ENCODE measurements at places on chromosomes 11 and 22. TPM values are rescaled to one million over a fixed set of nuclear protein-coding genes. Genes with fewer than 3 reads are reported as not detected.

The OR51B2 gene
- not detected for total RNA-seq

The SAA2 gene
- total RNA-seq = 92.5 TPM

The CEP126 gene
- 4.1 TPM for total RNA-seq

The B3GAT1 gene
- total RNA-seq = 0.58 TPM

The IFITM1 gene
- total RNA-seq = 149 TPM

DNA sequence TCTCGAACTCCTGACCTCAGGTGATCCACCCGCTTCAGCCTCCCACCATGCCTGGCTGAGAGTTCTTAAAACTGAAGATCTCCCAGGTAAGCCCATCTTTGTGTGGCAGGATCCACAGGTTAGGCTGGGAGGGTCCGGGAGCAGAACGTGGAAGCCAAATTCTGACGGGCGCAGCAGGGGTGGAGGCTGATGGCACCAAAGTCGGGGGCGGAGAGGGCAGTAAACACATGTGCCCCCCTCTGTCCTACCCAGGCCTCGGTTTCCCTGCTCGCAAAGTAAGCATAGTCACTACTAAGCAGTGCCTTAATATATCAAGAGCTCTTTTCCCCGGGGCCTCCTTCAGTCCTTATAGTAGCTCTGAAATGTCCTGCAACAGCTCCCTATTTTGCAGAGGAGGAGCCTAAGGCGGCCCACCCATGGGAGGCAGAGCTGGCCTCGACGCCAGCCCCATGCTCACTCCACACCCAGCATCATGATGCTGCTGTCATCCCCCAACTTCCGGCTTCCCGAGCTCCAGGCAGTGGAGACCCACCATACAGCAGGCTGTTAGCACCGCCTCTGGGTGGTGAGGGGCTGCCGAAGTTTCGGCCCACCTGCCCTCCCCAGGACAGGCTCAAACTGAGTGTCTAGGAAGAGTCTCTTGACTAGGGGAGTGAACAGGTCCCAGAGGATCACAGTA, 230.0 kb downstream of the CTTN start:
- H3K36me3 ChIP-seq = no peaks in the 10 kb centered on the region
- no peak overlapping the region for H3K27ac ChIP-seq
- no peak for DNase-seq
- no peaks in the 10 kb centered on the region for H3K27me3 ChIP-seq
- no peak overlapping the region for H3K4me3 ChIP-seq

DNA sequence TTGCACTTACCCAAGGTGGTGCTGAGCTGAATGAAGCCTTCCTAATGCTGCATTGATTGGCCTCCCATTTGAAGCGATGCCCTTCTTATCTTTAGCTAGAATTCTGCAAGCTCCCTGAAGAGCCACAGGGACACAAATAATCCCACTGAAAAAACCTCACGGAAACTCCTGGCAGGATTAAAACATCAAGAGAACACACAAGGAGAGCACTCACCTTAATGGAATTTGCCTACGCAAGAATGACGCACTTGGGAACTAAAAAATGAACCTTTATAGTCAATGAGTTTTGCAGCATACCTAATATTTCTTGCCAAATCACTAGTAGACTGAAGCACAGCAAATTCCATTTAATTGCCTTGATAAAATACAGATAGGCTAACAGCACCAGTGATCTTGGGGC, 232.8 kb upstream of the UBASH3B start:
- H3K27ac ChIP-seq = no peak overlapping the region
- H3K4me3 ChIP-seq = no peak overlapping the region
- no peak for DNase-seq
- no peaks in the 10 kb centered on the region for H3K27me3 ChIP-seq
- no peaks in the 10 kb centered on the region for H3K4me1 ChIP-seq

- no peak overlapping the region for H3K4me3 ChIP-seq
- no peaks in the 10 kb centered on the region for H3K36me3 ChIP-seq
- H3K27me3 ChIP-seq = no peaks in the 10 kb centered on the region
- no peaks in the 10 kb centered on the region for H3K4me1 ChIP-seq
- no peak overlapping the region for H3K27ac ChIP-seq
These were observed 9.7 kb downstream of the CRYBB1 start for GRCh38 chr22:26608129-26608528.

DNA sequence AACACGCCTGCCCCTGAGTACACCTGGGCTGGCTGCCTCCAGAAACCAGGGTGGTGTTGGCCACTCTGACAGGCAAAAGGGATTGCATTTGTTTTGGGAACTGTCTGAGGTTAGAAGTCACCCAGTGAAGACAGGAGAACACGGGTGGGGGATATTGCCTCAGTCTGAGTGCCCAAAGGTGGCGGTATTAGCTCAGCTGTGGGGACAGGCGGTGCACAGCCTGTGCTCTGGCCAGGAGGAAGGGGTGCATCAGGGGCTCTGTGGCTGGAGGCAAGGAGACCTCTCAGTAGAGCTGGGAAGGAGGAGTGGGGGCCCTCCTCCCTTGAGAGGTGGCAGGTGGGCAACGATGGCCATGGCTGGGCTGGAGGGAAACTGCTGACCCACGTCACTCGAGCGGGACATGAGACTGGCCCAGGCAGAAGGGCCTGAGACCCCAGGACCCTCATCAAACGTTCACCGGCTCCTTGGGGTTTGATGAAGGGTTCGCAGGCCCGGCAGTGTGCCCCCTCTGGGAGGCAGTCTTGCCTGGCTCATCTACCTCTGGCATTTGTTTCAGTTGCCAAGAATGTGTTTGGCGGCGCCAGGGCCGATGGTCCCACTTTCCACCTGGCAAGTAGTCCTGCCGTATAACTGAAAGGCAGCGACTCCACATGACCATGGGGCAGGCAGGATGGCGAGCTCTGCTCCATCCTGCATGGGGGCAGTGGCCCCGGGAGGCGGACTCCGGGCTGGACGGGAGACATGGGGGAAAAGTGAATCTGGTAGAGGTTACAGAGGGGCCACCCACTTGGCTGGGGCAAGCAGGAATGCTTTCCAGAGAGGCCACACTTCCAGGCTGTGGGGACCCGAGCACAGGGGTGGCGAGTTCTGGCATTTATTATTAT, 52.8 kb upstream of the SMIM38 start:
- DNase-seq = peak; percentile 43
- no peak overlapping the region for H3K4me3 ChIP-seq
- no peak overlapping the region for H3K27ac ChIP-seq
- no peaks in the 10 kb centered on the region for H3K36me3 ChIP-seq
- H3K27me3 ChIP-seq = peaks cover 11% of the 10 kb centered on the region

DNA sequence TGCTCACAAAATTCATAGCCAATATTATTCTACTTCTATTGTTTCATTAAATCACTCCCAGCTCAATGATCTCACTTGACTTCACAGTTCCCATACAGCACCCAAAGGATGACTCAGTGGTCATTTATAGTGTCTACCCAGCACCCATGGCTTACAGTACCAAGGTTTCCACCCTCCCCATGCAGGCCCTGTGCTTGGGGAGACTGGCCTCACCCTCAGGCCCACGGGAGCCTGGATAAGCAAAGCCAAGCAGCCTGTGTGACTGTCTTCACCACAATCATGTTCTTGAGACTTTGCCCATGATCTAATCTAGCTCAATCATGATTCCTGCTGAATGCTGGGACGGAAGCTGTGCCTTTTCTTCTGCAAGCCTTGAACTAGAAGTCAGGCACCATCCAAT, 97.6 kb downstream of the SLC36A4 start:
- no peaks in the 10 kb centered on the region for H3K36me3 ChIP-seq
- no peaks in the 10 kb centered on the region for H3K4me1 ChIP-seq
- no peak overlapping the region for H3K27ac ChIP-seq
- no peaks in the 10 kb centered on the region for H3K27me3 ChIP-seq
- DNase-seq = no peak

DNA sequence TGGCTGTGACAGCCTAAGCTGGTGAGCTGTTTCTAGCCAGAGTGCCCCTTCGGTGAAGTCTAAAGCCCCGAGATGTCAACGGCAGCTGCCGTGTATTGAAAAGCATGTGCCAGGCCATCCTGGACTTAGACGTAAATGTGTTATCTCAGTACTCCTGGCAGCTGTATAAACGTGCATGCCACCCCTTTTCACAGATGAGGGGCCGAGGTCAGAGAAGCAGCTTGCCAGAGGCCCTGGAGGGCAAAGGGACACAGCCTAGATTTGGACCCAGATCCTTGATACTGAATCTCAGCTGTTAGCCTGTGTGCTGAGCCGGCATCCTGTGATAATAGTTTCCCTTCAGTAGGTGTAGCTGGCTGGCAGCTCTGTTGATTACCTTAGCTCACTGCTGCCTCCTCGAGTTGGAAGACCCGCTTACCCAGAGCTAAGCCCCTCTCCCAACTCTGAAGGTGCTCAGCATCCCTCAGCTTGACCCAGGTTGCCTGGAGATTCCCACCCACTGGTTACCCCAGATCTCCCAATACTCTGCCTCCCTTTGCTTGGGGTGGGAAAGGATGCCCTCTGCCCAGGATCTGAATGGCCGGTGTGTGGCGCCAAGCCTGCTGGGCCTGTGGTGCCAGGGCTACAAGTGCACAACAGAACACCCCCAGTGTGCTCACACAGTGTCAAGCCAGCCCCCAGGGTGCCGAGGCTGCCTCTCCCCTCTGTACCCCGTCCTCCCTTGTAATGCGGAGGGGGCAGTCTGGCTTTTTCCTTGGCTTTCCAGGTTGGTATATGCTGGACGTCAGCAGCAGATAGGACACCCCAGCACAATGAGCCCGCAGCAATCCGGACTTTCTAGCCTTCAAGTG, 59.8 kb upstream of the WNT7B start:
- H3K27ac ChIP-seq = peak overlapping the region; percentile 96
- H3K4me1 ChIP-seq = peaks cover 26% of the 10 kb centered on the region

GRCh38 chr11:75344761-75345454, 6.6 kb downstream of the ARRB1 start:
- H3K36me3 ChIP-seq = peaks cover 4% of the 10 kb centered on the region
- no peak for DNase-seq

DNA sequence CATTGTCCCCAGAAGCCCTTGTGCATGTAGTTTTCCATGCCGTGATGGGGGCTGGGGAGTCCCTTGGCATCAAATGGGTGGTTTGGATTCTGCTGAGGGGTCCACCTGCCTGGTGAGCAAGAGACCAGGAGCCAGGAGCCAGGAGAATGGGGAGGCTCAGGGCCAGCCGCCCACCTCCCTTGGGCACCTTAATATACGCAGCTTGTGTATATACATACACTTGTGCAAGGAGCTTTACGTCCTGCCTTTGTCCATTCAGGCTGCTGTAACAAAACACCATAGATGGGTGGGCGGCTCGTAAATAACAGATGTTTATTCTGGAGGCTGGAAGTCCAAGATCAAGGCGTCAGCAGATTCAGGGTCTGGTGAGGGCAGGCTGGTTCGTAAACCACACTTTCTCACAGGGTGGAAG, 62.5 kb downstream of the SMIM38 start:
- no peaks in the 10 kb centered on the region for H3K36me3 ChIP-seq
- DNase-seq = no peak
- H3K27ac ChIP-seq = no peak overlapping the region
- no peak overlapping the region for H3K4me3 ChIP-seq

- H3K4me1 ChIP-seq = peaks cover 15% of the 10 kb centered on the region
- no peak for DNase-seq
- H3K36me3 ChIP-seq = no peaks in the 10 kb centered on the region
- H3K4me3 ChIP-seq = no peak overlapping the region
- no peaks in the 10 kb centered on the region for H3K27me3 ChIP-seq
- H3K27ac ChIP-seq = no peak overlapping the region
These were observed 5.4 kb upstream of the TTLL1 start for GRCh38 chr22:43094551-43094950.

GRCh38 chr11:56642339-56642738, at the start of gene OR5AP2:
TSS of gene OR5AP2 (minus strand) at chr11:56642439. CDS start at chr11:56642439, 0 bp downstream.
- no peaks in the 10 kb centered on the region for H3K27me3 ChIP-seq
- no peaks in the 10 kb centered on the region for H3K4me1 ChIP-seq
- H3K36me3 ChIP-seq = no peaks in the 10 kb centered on the region
- no peak within 1 kb of the TSS for H3K4me3 ChIP-seq
- no peak for DNase-seq

- H3K27me3 ChIP-seq = no peaks in the 10 kb centered on the region
- no peaks in the 10 kb centered on the region for H3K4me1 ChIP-seq
- no peak for DNase-seq
- peaks cover 97% of the 10 kb centered on the region for H3K36me3 ChIP-seq
- no peak overlapping the region for H3K27ac ChIP-seq
These were observed 80.1 kb downstream of the C2CD3 start for GRCh38 chr11:74090701-74091100.

- no peaks in the 10 kb centered on the region for H3K27me3 ChIP-seq
- no peak overlapping the region for H3K4me3 ChIP-seq
- DNase-seq = no peak
- peaks cover 10% of the 10 kb centered on the region for H3K4me1 ChIP-seq
- H3K36me3 ChIP-seq = no peaks in the 10 kb centered on the region
These were observed 40.2 kb upstream of the RBFOX2 start for GRCh38 chr22:36068776-36069344.

- no peak overlapping the region for H3K27ac ChIP-seq
- no peak overlapping the region for H3K4me3 ChIP-seq
- peaks cover 78% of the 10 kb centered on the region for H3K27me3 ChIP-seq
- no peaks in the 10 kb centered on the region for H3K4me1 ChIP-seq
These were observed 7.1 kb downstream of the PNPLA5 start for GRCh38 chr22:43884600-43885318.

DNA sequence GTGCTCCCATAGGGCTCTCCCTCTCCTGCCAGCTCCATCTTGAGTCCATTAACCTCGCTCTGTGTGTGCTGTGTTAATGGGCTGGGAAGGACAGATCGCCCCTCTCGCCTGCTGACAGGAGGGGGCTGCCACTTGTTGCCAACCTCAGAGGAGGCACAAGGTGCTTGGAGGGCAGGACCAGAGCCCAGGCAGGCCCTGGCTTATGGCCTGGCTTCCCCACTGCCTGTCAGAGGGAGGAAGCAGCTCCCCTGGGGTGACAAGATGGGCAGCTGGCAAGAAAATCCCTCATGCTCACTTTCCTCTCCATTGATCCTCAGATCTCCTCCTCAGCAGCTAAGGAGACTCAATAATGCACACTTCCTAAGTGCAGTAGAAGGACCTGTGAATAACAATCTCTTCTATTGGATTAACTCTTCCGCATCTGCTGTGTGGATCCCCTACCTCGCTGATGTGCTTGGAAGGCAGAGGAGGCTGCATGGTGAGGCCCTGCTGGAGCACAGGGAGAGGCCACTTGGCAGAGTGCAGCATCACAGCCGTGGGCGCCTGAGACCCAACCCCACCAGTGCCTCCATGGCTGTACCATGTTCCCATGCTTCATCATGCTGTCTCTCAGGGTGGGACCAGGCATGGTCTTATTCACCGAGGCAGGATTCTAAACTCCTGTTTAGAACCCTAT, 70.3 kb downstream of the TRIM29 start:
- H3K27me3 ChIP-seq = peaks cover 34% of the 10 kb centered on the region
- no peak overlapping the region for H3K27ac ChIP-seq
- H3K4me1 ChIP-seq = no peaks in the 10 kb centered on the region

- DNase-seq = no peak
- H3K27ac ChIP-seq = no peak within 1 kb of the TSS
- no peaks in the 10 kb centered on the region for H3K27me3 ChIP-seq
- H3K36me3 ChIP-seq = no peaks in the 10 kb centered on the region
These were observed at the start of gene GRAP2 for GRCh38 chr22:39900306-39901227. TSS of gene GRAP2 (plus strand) at chr22:39901084. CDS start at chr22:39947107, 46,023 bp downstream.
